ENCODE measurements at places on chromosomes 12 and 14.

- DNase-seq: no peak
These were observed 24.8 kb downstream of the GOLGA3 start for GRCh38 chr12:132803888-132804287.

DNA sequence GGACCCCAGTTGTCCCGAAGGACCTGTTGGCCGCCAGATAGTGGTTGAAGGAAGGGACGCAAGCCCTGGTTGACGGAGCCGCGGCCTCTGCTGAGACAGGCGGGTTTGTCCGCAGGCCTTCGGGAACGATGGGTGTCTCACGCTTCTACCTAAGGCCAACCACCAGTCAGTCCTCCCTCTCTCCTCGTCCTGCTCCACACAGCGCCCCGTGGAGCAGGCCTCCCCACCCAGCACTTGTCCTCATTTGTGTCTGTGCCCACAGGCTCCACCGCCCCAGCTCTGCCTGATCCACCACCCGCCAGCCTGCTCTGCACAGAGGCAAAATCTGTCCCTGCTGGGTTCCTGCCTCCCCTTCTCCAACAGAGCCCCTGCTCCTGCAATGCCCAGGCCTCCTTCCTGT is 41.0 kb downstream of the RIMBP2 start:
- DNase-seq: no peak

GRCh38 chr14:82138431-82138830 is 604.8 kb upstream of the SEL1L start:
- no peak for DNase-seq

DNA sequence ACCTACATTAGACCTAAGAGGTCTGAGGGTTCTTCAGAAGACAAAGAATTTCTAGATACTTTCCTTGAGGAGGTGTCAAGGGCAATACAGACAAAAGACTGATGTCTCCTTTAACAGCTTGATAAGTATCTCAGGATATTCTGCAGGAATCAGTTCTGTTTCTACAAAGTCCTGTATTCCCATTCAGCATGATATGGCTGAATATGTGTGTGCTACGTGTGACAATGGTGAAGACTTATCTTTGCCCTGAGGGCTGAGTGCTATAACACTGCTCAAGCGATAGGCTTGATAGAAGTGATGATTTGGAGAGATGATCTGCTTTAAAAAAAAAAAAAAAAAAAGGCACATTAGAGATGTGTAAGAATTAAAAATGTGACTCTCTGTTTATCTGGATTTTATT is 429.7 kb downstream of the EGLN3 start:
- no peak for DNase-seq

DNA sequence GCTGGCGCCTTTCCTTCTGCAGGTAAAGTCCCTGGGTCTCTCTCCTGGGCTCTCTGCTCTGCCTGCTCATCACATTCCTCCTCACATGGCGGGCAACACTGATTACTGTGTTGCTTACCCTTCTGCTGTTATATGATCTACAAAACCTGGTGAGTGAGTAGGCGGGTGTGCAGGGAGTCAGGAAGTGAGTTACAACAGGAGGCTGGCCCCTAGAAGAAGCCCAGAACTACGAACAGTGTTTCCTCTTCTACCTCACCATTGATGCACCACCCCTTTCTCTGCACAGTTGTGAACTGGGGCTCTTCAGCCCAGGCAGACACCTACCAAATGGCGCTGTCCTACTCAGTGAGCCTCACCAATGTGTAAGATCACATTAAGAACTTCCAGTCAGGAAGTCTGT is 4.9 kb upstream of the KLHL33 start:
- DNase-seq: peak; percentile 2

DNA sequence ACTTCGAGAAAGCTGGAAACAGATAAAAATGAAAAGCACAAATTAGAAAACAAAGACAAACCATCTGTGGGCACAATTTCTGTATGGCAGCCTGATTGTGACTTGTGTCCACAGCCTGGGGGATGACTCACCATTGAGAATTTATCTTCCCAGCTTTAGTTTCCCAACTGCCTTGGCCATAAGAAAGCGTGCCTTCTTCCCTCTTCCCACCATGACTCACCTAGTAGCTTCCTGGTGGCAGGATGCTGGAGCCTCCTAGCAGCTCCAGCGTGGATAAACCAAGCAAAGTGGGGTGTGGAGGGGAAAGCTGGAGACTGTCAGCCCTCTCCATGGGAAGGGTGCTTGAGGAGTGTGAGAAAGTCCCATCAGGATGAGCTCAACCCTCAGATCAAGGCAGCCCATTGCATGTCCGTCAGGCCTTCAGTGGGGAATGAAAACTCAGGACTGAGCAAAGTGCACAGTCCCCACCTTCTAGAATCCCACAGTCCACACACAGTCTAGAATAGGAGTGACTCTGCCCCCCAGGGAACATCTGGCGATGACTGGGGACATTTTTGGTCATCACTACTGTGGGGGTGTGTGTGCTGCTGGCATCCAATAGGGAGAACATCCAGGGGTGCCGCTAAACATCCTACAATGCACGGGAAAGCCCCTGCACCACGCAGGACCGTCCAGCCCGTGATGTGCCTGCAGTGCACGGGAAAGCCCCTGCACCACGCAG is 22.4 kb upstream of the SERPINA6 start:
- no peak for DNase-seq

DNA sequence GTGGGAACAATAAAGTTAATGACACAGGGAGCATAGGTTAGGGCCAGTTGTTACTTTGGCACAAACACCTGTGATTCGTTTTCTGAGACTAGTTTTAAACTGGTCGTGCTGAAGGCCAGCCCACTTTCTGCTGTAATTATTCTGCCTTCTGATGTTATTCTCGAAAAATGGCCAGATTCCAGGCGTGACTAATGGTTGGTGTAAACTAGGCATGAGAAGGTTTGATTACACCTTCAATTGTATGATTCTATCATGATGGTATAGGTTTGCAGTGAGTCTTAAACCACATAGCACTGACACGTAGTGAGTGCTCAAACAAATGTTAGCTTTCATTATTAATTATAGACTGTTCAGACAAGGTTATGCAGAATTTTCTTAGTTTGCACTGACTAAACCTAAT is 39.0 kb downstream of the CKB start:
- no peak for DNase-seq

DNA sequence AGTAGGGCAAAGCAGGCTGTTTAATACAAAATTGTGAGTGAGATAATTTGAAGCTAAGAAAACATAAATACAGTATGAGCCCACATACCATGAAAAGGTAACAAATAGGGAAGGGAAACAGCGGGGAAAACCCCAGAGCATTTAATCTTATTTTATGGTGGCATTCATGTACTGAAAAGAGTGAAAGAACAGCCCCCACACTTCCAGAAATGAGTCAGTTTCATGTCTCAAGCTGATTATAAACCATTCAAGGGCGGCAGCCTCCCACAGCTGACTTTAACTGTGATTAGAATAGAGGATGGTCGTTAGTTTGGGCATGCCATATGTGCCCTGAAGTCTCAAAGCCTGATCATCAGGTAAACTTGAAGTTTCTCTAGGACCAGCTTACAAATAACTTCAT is 64.5 kb downstream of the FOXG1 start:
- DNase-seq: no peak

DNA sequence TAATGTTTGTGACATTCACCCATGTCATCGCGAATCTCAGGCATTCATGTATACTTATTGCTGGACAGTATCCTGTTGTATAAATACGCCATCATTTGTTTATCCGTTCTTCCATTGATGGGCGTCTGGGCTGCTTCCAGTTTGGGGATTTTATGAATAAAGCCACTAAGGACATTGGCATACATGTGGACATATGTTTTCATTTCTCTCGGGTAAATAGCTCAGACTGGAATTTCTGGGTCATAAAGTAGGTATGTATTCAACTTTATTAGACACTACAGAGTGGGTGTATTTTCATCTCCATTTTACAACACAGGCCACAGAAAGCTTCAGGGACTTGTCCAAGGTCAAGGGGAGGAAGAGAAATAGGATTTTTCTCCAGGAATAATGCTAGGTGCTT is 48.9 kb downstream of the HRK start:
- no peak for DNase-seq

DNA sequence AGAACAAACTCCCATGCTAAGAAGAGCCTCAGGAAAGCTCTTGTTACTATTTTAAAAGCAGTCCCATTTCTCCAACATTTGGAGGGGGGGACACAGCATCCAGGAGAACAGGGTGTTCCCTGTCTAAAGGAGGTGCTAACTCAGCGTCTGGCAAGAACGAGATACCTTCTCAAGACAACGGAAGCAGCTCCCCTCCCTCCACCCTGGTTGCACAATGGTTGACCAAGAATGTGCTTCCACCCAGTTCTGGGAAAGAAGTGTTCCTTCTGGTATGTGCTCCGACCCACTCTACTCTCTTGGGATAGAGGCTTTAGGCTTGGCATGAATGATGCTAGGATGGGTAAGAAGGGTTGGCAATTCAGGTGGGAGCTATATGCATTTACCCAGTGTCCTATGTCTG is 1.5 kb upstream of the KRT6A start:
- no peak for DNase-seq

DNA sequence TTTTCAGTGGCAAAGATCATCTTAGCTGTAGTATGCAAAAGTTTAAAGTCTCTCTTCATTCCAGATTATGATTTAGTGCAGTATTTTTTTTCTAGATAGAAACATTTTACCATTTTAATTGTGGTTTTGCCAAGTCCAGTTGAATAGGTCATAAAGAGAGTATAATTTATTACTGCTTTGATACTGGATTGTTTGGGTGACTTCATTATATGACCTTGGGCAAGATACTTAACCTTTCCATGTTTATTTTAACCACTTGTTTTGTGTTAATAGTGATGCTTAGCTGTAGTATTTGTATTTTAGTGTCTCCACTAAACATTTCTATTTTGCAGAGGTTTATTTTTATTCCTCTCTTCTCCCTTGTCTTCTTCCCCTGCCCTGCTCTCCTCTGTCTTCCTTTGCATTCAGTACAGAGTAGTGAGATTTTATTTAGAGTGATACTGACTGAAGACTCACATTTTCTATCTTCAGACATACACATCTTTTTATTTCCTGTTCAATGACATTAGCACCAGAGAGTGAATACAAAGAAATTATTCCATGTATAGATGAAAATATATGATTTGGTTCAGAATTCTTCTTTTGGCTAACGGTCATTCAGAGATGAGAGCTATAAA is 215.2 kb downstream of the ERC1 start:
- no peak for DNase-seq

DNA sequence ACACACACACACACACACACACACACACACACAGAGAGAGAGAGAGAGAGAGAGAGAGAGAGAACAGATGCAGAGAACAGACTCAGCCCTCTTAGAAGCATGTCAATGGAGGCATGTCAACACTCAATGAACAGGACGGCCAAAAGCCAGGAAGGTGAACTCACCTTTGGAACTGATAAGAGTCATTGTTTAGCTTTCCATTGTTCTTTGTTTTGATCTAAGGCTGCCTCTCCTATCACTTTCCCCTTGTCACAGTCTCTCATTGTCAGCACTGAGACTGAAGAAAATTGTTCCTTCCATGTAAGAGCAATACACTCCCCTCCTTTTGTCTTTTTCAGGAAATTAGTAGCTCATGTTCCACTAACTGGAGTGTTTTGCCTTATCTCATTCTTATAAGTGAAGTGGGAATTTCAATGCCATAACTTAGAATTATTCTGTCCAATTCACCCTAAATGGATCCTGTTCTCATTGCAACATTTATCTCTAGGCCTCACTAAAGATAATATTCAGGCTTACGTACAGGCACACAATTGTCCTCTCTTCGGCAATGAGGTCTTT is 218.0 kb downstream of the DUSP6 start:
- no peak for DNase-seq

GRCh38 chr12:92218394-92219077 is 72.9 kb upstream of the BTG1 start:
- no peak for DNase-seq

DNA sequence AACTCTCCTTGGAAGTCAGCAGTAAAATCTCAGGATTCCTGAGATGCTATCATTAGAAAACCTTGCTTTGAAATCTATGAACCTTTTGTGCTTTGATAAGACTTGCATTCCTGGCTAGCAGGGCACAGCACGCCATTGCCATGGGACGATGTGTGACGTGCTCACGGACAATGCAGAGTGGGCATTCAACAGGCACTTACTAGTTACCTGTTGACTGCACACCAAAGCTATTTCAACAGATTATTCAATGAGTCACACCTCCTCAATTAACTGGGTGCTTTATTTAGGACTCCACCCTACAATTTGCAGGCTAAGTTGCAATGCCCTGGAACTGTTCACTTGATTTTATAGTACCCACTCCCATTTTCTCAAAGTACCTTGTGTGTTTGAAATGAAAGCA is 11.3 kb downstream of the NOS1 start:
- DNase-seq: no peak

- DNase-seq: no peak
These were observed 35.3 kb downstream of the MIPOL1 start for GRCh38 chr14:37232907-37233481.

DNA sequence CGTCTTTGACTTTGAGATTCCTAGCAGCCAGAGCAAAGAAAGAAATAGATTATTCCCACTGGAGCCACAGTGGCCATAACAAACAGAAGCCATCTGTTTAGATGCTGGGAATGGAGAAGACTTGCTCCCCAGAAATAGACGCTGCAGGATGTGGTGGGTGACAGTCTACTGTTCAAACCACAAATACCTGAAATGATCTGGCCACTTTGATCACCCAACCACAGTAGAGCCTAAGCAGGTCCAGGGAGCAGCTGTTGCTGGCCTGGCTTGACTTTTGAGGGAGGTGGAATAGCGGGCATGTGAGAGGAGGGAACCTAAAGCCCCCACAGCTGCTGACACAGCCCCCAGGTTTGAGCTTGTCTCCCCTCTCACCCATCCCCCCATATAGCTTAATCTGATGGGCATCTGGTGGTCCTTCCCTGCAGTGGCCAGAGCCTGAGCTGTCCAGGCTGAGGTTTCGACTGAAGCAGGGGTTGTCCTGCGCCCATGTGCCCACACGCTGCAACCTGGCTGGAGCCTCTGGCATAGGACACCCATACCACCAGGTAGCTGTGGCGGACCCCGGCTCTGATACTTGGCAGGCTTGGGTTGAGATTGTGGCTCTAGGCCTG is 38.7 kb downstream of the SH2B3 start:
- DNase-seq: no peak

DNA sequence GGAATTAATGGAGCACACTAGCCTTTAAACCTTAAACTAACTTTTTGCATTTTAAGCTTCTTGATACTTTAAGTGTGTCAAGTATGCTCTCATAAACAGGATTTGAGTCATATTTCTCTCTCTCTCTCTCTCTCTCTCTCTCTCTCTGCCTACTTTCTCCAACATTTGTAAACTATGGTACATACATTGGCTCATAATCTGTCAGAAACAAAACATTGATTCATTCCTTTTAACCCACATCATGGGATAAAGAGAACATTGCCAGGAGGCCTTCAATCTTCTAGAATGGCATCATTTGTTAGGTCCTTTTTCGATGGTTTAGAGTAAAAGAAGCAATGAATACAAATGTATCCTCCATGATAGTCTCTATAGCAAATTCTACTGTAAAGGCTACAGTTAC is 81.6 kb upstream of the RERGL start:
- DNase-seq: no peak
